Hepatocyte (in vitro differentiated cells): ENCODE measurements at places on chromosomes 3 and 15. TPM values are rescaled to one million over a fixed set of nuclear protein-coding genes. Genes with fewer than 3 reads are reported as not detected.

Gene GCSAM
- not detected in 2 replicates for total RNA-seq

Gene GOLGA8H
- total RNA-seq, result not detected in 2 replicates

Gene ILDR1
- 1.5 and 2.0 TPM in 2 replicates for total RNA-seq

Gene RLBP1
- not detected in 2 replicates for total RNA-seq

Gene ACAN
- 0.16 and 0.20 TPM in 2 replicates for total RNA-seq

Gene WDR49
- not detected in 2 replicates for total RNA-seq

Gene CCR1
- total RNA-seq, result 2.7 and 3.5 TPM in 2 replicates

Gene DNASE1L3
- total RNA-seq, result 0.48 and 0.97 TPM in 2 replicates
